ENCODE measurements at places on chromosomes 16 and 17.

DNA sequence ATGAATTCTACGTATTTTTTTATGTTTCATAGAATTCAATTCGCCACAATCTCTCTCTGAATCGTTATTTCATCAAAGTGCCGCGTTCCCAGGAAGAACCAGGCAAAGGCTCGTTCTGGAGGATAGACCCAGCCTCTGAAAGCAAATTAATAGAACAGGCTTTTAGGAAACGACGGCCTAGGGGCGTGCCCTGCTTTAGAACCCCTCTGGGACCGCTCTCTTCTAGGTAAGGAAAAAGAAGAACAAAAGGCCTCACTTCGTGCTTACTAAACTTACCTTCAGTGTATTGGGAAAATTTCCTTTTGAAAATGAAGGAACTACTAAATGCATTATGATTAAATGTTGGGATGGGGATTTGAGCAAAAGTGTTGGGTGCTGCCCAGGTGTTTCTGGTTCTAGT is 63.2 kb downstream of the FOXK2 start:
- DNase-seq: no peak

- DNase-seq: no peak
Observed at GRCh38 chr17:59561042-59561441, 4.4 kb upstream of the DHX40 start.

GRCh38 chr17:81018044-81018802 is 16.7 kb upstream of the BAIAP2 start:
- no peak for DNase-seq

DNA sequence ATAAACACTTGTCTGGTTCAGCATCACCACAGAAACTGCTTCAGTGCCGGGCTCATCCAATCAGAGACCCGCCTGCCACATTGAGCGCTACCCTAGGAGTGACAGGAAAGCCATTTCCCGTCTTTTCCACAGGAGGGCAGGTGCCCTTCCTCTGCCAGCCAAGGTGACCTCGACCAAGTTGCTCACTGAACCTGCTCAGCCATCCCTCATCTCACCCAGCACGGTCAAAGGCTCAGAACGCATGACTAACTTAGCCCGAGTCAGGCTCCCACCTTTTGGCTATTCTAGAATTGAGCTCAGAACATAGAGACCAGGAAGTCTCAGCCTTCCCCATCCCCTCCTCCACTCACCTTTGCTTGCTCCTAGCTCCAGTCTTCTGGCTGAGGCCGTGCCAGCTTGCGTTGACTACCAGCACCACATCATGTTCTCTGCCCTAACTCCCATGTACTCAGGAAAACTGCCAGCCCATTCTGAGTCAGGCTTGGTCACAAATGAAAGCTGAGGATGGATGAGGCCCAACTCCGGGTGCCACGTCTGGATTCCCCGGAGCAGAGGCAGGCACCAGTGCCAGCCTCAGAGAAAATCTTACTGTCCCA is 15.6 kb downstream of the MRPS23 start:
- DNase-seq: peak; percentile 34

GRCh38 chr16:25563700-25564099 is 128.1 kb upstream of the HS3ST4 start:
- no peak for DNase-seq

GRCh38 chr16:1560866-1561265 is 27.4 kb downstream of the TMEM204 start:
- no peak for DNase-seq

GRCh38 chr17:422196-422930 is 69.8 kb upstream of the RPH3AL start:
- DNase-seq: no peak

- no peak for DNase-seq
Observed at GRCh38 chr17:67482764-67483163, 105.7 kb downstream of the PITPNC1 start.

DNA sequence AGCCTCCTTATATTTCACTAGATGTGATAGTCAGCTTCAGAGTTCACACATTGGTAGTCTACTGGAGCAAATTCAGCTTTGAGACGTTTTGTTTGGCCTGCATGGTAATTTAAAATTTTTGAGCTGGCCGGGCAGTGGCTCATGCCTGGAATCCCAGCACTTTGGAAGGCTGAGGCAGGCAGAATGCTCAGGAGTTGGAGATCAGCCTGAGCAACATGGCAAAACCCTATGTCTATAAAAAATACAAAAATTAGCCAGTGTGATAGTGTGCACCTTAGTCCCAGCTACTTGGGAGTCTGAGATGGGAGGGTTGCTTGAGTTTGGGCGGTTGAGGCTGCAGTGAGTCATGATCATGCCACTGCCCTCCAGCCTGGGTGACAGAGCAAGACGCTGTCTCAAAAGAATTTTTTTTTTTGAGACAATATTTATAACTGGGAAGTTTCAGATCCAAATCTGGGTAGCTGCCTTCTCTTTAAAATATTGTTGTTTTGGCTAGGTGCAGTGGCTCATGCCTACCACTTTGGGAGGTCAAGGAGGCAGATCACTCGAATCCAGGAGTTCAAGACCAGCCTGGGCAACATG is 4.8 kb upstream of the BLMH start:
- no peak for DNase-seq

- DNase-seq: no peak
Observed at GRCh38 chr17:35717475-35717874, 14.0 kb upstream of the RASL10B start.

DNA sequence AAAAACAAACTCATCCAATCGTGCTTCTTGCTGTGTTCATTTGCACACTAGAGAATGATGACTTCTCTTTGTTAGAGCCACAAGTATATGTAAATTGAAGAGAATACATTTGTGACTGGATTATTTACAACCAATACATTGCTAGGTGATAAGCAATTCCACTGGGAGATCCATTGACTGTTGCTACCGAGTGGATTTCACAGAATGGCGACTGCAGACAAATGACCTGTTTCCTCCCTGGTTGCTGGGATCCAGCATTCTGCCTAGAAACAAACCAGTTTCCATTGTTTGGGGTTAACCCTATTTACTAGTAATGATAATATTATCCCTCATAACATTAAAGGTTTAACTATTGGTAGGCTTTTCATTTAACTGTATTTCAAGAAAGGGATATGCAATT is 36.9 kb upstream of the CPHXL start:
- no peak for DNase-seq

DNA sequence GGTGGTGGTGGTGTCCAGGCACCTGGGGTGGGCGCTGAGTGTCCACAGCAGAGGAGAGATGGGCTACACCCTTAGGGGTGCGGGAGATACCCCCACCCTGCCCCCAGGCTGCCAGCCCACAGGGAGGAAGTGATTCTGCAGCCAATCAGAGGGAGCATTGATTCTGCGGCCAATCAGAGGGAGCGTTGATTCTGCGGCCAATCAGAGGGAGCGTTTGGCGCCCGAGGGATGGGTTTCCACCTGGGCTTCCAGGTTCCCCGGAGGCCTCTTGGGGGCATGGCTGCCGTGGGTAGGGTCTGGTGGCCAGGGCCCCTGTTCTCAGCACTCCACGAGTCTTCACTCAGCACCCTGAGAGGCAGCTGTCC is 28.2 kb upstream of the ACSF3 start:
- DNase-seq: no peak

DNA sequence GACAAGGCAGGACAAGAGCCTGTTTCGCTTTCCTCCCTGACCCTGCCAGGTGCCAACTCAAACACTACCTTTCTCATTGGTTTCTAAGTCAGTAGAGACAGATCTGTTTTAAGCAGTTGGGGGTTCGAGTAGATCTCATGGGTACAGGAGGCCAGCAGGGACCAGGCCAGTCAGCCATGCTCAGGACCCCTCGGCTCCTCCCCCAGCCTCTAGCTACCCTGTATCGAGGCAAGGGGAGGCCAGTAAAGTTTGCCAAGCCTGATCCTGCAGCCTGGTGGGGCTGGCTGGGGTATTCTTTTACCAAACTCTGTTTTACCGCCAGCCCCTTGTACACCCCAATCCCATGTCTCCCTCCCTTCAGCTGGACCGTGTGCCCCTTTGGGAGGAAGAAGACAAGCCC is 26.6 kb downstream of the OR1D5 start:
- DNase-seq: no peak

DNA sequence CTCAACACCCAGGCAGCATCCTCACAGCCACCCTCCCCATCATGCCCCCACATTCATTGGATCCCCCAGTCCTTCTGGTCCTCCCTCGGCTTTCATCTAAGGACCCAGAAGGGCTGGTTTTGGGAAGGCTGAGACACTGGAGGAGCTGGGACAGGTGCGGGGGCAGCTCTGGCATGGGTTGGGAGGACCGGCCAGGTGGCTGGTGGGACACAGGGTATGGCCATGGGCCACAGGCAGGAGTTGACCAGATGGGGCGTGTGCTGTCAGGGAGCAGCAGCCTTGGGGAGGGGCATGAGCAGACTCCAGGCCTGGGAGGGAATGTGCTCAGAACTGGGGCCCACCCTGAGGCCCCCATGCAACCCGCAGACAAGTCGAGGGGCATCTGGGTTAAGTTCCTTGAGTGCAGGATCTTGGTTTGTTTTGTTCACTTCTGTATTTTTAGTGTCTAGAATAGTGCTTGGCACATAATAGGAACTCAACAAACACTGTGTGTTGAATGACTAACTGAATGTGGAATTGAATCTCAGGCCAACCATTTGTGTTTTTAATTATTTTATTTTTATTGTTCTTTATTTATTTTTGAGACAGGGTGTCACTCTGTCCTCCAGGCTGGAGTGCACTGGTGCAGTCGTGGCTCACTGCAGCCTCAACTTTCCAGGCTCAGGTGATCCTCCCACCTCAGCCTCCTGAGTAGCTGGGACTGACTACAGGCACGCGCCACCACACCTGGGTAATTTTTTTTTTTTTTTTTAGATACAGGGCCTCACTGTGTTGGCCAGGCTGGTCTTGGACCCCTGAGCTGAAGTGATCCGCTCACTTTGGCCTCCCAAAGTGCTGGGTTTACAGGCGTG is 5.6 kb downstream of the P2RX1 start:
- DNase-seq: no peak

GRCh38 chr17:8593276-8593675 is 37.2 kb downstream of the MYH10 start:
- no peak for DNase-seq

DNA sequence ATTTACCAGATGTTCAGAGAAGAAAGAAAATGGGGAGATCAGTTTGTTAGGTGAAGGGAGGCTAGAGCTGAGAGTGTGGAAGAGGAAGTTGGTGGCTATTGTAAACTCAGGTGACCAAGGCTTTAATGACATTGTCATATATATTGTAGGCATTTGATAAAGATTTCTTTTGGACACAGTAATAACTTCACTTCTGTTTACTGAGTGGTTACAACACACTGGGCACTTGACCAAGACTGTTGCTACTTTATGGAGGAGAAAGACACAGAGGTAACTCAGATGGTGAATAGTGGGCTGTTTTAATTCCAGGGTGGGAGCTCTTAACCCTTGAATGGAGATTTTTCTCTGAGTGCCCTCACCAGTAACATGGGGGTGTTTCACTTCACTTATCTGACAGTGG is 46.0 kb downstream of the TNRC6A start:
- no peak for DNase-seq

GRCh38 chr16:53745086-53745485 is 41.1 kb downstream of the FTO start:
- no peak for DNase-seq

- no peak for DNase-seq
Observed at GRCh38 chr17:75003957-75004355, 8.5 kb upstream of the MRPL58 start.

GRCh38 chr17:4467287-4467686 is 31.4 kb upstream of the SPNS2 start:
- DNase-seq: no peak

DNA sequence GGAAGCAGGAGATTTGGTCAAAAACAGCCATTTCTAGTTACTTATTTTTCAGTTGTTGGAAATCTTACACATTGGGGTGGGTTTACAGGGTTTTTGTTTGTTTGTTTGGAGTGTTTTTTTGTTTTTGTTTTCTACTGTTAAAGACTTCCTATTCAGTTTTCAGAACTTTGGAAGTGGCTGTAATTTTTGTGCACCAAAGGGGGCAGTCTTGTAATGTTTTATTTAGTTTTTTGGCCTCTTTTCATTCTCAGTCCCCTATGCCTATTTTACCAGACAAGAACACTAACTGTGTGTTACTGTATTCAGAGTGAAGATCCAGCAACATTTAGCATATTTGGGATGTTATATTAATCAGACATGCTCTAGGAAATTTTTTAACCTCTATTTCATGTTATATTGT is 20.6 kb downstream of the TPPP3 start:
- no peak for DNase-seq

GRCh38 chr17:81294512-81295030 is 536 bp downstream of the SLC38A10 start:
- DNase-seq: no peak

GRCh38 chr17:570388-570787 is 144.3 kb downstream of the VPS53 start:
- DNase-seq: no peak

GRCh38 chr17:80210348-80211108 is 9.6 kb downstream of the SGSH start:
- DNase-seq: no peak

GRCh38 chr16:54373534-54374520 is 87.2 kb upstream of the IRX3 start:
- peak; percentile 52 for DNase-seq

DNA sequence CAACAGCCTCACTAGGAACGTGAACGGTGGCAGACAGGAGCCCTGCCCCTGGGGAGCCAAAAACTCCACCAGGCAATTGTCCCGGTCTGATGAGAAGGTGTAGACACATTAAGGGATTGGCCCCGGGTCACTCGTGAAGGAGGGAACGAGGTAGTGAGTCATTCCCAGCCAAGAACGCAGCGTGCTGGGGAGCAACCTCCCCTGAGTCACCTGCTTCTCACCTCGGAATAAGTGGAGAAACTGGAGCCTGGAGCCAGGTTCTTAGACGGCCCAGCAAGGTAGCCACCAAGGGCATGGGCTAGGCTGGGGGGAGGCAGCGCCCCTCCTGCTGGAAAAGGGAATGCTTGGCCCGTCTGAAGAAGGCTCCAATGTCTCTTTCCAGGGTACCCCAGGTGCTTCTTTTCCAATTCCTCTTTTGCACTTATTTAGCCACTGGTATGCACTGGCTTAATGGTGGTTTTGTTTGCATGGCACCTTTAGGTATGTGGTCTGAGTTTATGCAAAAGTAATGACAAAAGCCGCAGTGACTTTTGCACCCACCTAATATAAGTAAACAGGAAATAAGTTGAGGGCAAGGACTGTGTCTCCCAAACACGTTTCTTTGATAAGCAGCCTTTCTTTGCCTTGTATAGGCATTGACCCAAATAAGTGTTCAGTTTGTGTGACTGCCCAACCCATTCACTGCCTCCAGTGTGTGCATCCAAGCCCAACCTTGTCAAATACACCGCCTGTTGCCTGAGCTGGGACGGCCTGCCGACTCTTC is 1.8 kb upstream of the HELZ start:
- DNase-seq: peak; percentile 33

Data from T1000 (cell line).